ENCODE measurements at places on chromosomes 7 and 10. TPM values are rescaled to one million over a fixed set of nuclear protein-coding genes. Genes with fewer than 3 reads are reported as not detected.

STYXL1 gene
- 24.9 TPM for total RNA-seq

SEMA3E gene
- total RNA-seq = 2.6 TPM

PTPRN2 gene
- 6.2 TPM for total RNA-seq

RBM17 gene
- total RNA-seq = 59.4 TPM

SLC39A12 gene
- not detected for total RNA-seq

CALML5 gene
- not detected for total RNA-seq

OPN1SW gene
- total RNA-seq = not detected

FANK1 gene
- 4.9 TPM for total RNA-seq

PRKAR2B gene
- 24.5 TPM for total RNA-seq

STX1A gene
- total RNA-seq = 12.7 TPM

LIMK1 gene
- 16.5 TPM for total RNA-seq

CALHM1 gene
- not detected for total RNA-seq

SUGCT gene
- 15.5 TPM for total RNA-seq

CYP17A1 gene
- total RNA-seq = 2.7 TPM

SEC61A2 gene
- total RNA-seq = 12.0 TPM

SRRM3 gene
- 1.5 TPM for total RNA-seq

ACSM6 gene
- total RNA-seq = 0.12 TPM

SEMA3C gene
- total RNA-seq = 139 TPM

GRID2IP gene
- total RNA-seq = 1.5 TPM

SH3PXD2A gene
- total RNA-seq = 37.0 TPM

ABCB4 gene
- 2.4 TPM for total RNA-seq

PON1 gene
- 0.12 TPM for total RNA-seq

SMKR1 gene
- total RNA-seq = 0.53 TPM

PRSS2 gene
- total RNA-seq = 0.58 TPM
